ENCODE measurements at places on chromosomes 3 and 15.

GRCh38 chr3:4581124-4581424 lies 87.9 kb downstream of the ITPR1 start:
- no peak for DNase-seq

DNA sequence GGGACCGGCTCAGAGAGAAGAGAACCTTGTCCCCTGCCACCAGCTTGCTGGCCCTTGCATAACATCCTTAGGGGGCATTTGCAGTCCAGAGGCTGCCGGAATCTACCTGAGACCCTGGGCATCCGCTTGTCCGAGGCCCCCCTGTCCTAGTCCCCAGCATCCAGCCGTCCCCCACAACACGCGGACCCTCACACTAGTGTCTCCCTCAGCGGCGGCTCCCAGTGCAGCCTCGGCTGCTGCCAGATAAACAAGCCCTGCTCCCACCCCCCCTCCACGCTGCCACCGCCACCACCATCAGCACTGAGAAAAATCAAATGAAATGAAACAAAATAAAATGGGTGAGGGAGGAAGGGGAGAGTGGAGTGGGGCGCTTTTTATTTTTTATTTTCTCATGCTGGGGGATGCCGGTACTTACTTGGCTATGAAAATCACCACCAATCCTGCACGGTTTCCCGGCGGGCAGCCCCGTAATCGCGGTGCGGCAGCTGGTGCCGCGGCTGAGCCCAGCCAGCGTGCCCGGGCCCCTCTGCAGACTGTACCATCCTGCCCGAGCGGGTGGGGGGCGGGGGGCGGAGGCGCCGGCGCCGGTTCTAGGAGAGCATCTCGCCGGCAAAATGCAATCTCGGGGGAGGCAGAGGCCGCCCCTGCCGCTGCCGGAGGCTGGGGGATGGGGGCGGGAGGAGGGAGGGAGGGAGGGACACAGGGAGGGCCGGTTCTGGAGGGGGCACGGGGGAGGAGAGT lies at the start of gene ATP2B2:
TSS of gene ATP2B2 (minus strand) at position 537 of the 741 bp plus-strand sequence. CDS start 56,043 bp downstream, outside the sequence.
- DNase-seq, result no peak

- DNase-seq, result peak; percentile 76
These were observed 10.9 kb downstream of the TM2D3 start for GRCh38 chr15:101641129-101641764.

DNA sequence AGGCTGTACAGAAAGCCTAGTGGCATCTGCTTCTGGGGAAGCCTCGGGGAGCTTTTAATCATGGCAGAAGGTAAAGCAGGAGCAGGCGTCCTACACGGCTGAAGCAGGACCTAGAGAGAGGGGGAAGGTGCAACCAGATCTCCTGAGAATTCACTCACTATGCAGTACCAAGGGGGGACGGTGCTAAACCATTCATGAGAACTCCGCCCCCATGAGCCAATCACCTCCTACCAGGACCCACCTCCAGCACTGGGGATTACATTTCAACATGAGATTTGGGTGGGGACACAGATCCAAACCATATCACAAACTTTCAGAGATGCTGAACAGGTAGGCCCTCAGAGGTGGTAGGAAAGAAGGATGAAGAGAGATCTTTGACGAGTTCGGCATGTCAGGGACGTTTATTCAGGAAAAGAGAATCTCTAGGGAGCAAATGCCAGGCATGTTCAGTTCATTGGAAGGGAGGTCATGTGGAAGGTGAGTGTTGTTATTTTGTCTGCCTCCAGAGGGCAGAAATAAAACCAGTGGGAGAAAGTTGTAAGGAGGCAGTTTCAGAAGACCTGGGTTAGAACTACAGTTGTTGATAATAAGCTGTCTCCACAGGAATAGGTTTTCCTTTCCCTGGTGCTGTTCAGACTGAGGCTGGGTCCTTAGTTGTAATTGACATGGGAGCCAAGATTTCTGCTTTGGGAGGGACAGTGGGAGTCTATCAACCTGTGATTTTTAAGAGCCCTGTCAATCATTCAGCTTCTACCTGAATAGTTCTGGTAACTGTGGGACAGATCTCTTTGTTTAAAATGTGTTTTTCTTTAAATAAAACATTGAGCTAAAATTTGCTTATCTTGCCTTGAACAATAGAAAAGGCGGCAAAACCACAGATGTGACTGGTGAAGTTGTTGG lies 4.3 kb upstream of the FNDC3B start:
- DNase-seq, result no peak

- no peak for DNase-seq
These were observed 87.5 kb upstream of the FAM3D start for GRCh38 chr3:58754074-58754473.

- DNase-seq, result no peak
These were observed 393.6 kb upstream of the TPM1 start for GRCh38 chr15:62648954-62649353.

GRCh38 chr15:67146875-67147381 lies 81.5 kb downstream of the SMAD3 start:
- peak; percentile 38 for DNase-seq

DNA sequence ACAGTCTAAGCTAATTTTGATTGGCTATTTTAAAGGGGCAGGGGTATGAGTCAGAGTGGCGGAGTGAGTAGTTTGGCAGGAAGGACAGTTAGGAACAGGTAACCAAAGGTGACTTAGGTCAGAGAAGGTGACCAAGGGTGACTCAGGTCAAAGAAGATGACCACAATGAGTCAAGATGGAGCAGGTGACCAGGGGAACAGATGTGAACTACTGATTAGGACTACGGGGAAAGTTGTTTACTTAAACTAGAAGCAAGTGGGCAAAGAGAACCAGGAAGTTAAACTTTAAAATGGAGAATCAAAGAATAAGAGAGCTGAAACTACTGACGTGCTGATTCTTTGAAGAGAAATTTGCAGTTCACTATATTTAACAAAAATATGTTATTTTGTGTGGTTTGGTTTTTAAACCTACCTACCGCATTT lies 14.1 kb upstream of the CA12 start:
- no peak for DNase-seq

DNA sequence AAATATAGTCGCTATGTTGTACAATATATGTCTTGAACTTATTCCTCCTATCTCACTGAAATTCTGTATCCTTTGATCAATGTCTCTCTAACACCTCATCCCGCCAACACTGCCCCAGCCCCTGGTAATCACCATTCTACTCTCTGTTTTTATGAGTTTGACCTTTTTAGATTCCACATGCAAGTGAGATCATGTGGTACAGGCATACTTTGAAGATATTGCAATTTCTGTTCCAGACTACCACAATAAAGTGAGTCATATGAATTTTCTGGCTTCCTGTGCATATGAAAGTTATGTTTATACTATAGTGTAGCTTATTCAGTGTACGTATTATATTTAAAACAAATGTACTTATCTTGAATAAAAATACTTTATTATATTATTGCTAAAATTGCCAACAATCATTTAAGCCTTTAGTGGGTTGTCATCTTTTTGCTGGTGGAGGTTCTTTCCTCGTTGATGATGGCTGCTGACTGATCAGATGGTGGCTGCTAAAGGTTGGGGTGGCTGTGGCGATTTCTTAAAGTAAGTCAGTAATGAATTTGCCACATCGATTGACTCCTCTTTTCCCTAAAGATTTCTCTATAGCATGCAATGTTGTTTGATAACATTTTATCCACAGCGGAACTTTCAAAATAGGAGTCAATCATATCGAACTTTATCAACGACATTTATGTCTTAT lies 257.2 kb downstream of the NFKBIZ start:
- no peak for DNase-seq

Measured in CD4-positive, alpha-beta memory T cell (primary cell).